Activated T-cell treated with anti-CD3 and anti-CD28 coated beads, Interleukin-2, amount 50 U/mL, for 24 hours (primary cell): ENCODE measurements at places on chromosomes 3 and 15.

DNA sequence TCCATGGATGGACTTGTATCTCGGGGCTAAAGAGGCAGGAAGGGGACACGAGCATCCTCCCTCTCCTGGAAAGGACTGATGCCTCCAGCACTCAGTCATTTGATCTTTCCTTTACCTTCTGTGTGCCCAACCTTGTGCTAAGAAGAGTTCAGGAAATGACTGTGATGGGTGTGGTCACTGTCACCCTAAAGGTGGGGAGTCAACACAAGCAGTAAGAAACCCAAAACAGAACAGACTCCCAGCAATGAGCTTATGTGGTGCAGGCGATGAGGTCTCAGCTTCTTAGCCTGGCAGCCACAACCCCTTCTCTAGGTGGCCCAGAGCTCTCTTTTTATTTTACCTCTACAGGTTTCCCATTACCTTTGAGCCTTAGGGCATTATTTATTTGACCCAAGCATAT lies 3.8 kb downstream of the MPI start:
- DNase-seq = no peak

- DNase-seq = no peak
Measured at GRCh38 chr3:62774221-62774620, 101.0 kb downstream of the CADPS start.

DNA sequence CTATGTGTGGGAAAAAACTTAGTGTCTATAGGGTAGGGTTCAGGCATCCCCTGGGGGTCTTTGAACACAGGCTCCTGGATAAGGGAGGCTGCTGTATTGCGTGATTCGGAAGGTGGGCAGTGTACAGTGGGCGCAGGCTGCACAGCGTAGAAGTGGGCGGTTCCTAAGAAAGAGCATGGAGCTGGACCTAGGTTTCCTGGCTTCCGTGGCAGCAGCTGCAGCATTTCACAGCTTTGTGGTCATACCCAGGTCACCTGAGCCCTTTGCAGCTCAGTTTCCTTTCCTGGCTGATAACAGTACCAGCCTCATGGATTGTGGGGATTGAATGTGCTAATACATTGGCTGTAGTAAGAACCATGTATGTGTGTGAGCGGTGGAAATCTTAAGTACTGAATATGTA lies 22.2 kb downstream of the CFAP100 start:
- DNase-seq = no peak

DNA sequence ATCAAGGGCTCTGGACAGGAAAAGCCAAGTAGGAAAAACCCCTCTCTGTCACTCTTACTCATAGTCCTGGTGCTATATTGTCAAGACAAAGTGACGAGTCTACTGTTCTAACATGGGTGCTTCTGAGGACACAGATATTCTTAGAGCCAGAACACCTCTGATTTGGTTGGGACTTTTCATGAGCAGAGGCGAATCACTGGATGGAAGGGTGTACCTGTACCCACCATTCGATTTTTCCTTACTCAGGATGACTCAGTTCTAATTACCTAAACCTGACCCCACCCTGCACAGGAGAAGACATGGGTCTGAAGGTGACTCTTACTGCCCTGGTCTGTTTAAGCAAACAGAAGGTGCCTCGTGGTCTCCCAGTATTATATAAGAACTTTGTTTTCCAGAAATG lies 58.5 kb downstream of the ABCC5 start:
- DNase-seq = no peak

GRCh38 chr15:74265046-74265639 lies 29.0 kb downstream of the CCDC33 start:
- no peak for DNase-seq

GRCh38 chr15:82262422-82263026 lies at the start of the genes EFL1 and SAXO2:
TSS of gene EFL1 (minus strand) at chr15:82262734. CDS start at chr15:82261778, 956 bp downstream.
TSS of gene SAXO2 (plus strand) at chr15:82262818. CDS start at chr15:82262880, 62 bp downstream.
- DNase-seq = peak; percentile 93

DNA sequence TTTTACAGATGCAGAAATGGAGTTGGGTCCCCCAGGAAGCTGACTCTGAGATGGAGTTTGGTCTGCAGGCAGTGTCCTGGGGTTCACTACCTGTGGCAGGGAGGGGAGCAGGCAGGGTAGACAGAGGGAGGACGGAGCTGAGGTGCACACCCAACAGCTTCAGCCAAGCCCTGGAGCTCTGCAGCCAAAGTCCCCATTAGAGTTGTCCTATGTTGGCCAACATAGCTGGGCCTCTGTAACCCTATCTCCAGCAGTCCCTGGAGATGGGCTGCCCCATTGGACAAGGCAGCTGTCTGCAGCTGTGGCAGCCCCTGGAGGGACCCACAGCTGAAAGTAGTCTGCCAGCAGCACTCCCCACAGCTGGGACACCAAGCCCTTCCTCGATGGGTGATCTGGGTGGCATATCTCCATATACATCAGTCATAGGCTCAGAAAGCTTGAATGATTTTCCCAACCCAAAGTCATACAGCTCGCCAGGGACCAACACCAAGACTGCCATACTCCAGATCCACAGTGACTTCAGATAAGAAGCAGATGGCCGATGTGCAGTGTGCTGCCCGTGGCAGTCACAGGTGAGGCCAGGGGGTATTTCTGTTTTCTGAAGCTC lies 31.9 kb downstream of the STARD5 start:
- DNase-seq = peak; percentile 47

DNA sequence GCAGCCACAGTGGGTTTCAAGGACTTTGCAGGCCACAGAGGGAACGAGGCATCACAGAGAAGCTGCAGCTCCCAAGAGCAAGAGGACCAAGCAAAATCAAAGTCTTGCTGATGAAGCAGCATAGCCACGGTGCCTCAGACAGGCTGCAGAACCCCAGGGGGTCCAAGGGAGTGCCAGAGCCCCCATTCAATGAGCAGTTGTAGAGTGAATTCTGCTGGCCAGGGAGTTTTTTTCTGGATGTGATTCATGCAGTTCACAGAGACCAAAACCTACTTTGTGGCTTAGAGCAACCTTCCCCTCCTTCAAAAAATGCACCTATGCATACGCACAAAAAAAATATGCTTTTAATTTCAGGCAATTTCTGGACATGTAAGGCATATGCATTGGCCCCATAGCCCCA lies 409.0 kb downstream of the VPS13C start:
- DNase-seq = no peak

DNA sequence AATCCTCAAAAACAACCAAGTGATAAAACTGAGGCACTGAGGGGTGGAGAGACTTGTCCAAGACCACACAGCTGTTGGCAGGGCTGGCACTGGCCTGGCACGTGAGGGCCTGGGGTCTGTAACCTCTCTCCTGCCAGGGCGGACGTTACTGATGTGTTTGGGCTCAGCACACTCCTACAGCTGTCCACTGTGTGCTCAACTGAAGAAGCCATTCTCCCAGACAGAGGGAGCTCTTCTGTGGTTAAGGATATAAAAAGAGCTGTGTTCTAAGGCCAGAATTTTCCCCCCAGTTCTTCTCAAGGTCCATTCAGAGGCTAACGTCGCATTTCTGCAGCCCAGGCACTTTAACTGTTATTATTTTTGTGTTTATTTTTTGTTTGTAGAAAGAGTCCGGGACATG lies 429.0 kb upstream of the ATP11B start:
- DNase-seq = no peak

DNA sequence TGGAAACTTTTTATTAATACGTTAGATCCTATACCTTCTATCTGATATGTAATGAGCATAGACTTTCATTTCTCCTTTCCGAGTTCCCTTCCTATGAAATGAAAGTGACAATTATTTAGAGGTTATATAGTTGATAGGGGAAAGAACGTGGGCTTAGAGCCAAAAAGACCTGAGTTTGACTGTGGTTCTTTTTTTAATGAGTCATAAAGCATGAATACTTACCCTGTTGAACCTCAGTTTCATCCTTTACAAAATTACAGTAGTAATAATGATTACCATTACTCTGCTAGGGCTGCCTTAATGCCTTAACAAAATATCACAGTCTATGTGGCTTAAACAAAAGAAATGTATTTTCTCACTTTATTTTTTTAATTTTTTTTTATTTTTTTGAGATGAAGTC lies 75.9 kb downstream of the AGBL1 start:
- DNase-seq = no peak

DNA sequence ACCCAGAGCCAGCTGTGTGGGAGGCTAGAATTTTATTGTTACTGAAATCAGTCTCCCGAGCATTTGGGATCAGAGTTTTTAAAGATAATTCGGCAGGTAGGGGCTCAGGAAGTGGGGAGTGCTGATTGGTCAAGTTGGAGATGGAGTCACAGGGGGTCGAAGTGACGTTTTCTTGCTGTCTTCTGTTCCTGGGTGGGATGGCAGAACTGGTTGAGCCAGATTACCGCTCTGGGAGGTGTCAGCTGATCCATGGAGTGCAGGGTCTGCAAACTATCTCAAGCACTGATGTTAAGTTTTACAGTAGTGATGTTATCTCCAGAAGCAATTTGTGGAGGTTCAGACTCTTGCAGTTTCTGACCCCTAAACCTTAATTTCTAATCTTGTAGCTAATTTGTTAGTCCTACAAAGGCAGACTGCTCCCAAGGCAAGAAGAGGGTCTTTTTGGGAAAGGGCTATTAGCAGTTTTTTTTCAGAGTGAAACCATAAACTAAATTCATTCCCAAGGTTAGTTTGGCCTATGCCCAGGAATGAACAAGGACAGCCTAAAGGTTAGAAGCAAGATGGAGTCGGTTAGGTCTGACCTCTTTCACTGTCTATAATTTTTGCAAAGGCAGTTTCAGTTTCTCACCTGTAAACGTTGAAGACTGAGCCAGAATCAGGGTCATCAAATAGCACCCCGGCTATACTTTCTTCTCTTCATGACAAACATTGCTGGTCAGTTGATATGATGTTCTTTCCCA lies 28.2 kb downstream of the FLNB start:
- no peak for DNase-seq

GRCh38 chr3:189165092-189165612 lies 6.6 kb upstream of the TPRG1 start:
- no peak for DNase-seq

GRCh38 chr15:58407236-58407775 lies 24.5 kb upstream of the LIPC start:
- DNase-seq = no peak

DNA sequence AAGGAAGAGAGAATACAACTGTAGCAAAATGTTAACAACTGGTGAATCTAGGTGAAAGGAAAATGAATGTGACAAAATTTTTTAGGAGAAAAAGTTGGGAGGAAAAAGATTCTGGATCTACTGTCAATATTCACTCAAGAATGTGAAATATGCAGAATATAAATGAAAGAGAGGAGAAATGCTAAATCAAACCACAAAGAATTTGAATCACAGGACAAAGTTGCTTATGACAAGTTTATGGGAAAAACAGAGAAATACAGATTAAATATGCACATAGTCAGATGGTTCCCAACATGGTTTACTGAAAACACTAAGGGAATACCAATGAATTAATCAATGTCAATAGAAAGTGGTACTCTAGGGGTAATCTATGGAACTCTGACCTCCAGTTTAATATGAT lies 27.6 kb downstream of the C3orf33 start:
- no peak for DNase-seq

- peak; percentile 43 for DNase-seq
Measured at GRCh38 chr3:196159952-196160804, 51.0 kb downstream of the ZDHHC19 start.

DNA sequence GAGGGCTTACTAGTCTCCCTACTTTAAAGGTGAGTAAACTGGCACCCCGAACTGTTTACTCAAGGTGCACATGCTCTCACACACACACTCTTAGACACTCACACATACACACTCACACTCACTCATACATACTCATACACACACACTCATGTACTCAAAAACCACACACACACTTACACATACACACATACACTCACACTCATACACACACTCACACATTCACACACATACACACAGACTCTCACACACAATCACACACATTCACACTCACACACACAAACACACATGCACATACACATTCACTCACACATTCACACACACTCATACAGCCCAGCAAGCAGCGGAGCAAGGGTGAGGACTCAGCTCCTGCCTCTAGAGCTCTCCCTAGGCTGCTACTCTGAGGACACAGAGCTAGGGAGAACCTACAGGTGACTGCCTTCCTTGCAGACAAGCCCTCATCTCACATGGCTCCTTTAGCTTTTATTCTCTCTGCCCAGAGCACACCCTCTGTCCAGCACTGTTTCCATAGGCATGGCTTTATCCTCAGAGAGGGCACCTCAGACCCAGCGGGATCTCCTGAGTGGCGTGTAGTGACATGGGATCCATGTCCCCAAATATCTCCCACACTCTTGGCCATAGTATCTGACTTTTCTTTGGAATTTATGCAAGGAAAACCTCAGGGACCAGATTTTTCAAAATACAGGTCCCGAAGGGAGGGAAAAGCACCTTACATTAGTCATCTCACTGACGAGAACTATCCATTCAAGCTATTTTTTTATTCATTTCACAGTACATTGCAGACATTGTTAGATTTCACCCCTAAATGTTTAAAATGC lies 26.2 kb upstream of the ATG7 start:
- no peak for DNase-seq

GRCh38 chr3:126730376-126730775 lies 26.3 kb downstream of the CHCHD6 start:
- DNase-seq = no peak

DNA sequence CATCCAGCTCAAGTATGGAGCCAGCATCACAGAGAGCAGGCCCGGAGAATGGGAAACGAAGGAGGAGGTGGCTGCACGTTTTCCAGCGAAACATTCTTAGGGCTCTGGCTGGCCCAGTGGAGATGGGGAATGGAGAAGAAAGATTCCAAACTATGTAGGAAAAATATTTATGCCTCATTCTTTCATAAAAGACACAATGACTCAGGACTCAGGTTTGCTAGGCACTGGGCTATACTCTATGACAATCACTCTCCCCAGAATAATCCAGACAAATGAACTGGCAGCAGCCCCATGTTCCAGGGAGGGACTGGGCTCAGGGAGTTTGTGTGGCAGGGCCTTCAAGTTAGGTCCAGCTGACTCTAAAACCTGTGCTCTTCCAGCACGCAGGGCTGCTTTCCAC lies 110.8 kb upstream of the RAD18 start:
- DNase-seq = no peak

DNA sequence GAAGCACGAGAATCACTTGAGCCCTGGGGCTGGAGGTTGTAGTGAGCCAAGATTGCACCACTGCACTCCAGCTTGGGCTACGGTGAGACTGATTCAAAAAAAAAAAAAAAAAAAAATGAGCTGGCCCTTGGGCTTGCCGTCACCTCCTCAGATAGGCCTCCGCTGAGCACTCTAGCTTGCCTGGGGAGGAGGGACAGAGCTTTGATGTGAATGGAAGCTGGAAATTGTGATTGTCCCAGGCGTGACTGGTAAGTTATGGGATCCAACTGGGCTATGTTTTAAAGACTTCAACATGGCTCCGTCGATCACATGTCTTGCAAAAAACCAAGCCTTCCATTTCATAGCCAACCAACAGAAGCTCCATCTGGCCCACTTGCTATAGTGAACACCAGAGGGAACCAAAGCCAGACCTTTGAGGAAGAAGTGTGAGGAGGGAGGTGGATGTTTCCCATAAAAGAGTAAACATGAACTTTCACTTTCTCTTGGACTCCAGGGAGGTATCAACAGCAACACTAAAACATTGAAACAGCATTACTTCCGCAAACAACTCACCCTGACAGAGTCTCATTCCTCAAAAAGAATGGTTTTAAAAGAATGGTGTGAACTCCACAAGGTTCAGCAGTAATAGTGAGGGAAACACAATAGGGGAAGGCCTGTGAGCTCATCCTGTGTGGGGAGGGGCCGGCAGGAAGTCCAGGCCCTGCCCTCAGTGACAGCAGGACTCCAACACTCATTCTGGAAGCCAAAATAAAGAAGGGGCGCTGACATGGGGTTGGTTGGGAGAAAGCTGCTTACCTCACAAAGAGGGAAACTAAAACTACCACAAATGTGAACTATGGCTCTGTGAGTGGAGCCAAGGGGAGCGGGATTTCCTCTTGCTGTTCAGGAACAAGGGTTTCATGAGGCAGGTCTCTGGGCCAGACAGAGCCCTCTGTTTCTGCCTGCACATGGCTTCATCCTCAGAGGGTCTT lies 59.2 kb upstream of the IL12A start:
- DNase-seq = no peak
